GM20000 (cell line): ENCODE measurements at places on chromosomes 16 and 17.

DNA sequence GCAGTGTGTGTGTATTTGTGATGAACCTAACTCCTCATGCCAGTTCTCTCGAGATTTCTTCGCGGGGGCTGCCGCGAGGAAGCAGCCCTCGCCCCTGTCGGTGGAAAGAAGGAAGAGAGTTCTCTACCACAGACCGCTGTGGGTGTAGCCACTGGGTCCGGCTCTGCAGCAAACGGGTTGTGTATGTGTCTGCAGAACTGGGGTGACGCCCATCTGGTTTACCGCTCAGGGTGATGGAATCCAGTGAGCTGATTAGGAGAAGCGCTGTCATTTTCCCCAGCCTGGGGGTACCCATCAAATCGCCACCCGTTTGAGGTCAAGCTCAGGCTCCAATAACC is 7.7 kb downstream of the CORO6 start:
- peak; percentile 62 for DNase-seq

DNA sequence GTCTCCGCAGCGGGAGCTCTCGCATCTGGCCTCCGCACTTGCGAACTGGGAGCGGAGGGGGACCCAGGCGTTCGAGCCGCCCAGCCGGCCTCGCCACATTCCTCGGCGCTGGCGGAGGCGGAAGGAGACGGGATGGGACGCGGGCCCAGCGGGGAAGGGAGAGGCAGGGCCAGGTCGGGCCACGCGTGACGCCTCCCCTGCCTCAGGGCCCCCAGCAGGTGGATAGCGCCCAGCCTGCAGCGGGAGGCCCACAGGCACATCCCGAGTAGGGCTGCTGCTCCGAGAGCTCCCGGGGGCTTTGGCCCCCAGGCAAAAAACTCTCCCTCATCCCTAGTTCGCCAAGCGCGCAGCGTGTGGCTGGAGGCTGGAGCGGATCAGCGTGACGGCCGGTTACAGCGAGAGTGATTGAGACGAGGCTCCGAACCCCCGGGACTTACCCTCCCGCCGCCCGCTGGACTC is 800 bp downstream of the PLEKHH3 start:
- peak; percentile 51 for DNase-seq

DNA sequence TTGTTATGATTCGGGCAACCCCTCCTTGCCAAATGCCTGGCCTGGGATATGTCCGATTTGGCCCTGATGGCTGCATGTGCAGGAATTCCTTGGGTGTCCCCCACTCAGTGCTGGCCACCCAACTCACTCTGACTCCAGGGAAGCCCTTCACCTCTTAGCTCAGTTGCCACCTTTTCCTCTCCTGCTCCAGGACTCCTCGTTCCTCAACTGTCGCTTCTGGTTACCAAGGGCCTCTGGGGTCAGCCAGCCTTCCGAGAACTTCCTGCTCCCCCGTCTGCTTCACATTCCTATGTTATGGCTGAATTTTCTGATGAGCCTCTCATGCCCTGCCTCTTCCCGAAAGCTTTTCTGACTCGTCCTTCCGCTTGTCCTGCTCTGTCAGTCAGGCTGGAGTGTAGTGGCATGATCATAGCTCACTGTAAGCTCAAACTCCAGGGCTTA is 63.5 kb downstream of the SPACA3 start:
- DNase-seq, result no peak

DNA sequence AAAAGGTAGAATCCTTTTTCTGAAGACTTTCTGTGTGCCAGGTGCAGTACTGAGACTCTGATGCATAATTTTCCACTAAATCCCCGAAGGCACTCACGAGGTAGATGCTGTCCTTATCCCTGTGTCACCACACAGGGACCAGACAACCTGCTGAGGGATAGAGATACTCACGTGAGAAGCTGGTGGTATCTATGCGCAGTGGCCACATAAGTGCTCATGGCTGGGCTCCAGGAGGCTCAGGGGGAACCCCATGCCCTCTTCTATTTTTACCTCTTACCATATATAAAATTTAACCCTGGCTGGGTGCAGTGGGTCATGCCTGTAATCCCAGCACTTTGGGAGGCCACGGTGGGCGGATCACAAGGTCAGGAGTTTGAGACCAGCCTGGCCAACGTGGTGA is 38.3 kb downstream of the NT5M start:
- DNase-seq, result no peak

DNA sequence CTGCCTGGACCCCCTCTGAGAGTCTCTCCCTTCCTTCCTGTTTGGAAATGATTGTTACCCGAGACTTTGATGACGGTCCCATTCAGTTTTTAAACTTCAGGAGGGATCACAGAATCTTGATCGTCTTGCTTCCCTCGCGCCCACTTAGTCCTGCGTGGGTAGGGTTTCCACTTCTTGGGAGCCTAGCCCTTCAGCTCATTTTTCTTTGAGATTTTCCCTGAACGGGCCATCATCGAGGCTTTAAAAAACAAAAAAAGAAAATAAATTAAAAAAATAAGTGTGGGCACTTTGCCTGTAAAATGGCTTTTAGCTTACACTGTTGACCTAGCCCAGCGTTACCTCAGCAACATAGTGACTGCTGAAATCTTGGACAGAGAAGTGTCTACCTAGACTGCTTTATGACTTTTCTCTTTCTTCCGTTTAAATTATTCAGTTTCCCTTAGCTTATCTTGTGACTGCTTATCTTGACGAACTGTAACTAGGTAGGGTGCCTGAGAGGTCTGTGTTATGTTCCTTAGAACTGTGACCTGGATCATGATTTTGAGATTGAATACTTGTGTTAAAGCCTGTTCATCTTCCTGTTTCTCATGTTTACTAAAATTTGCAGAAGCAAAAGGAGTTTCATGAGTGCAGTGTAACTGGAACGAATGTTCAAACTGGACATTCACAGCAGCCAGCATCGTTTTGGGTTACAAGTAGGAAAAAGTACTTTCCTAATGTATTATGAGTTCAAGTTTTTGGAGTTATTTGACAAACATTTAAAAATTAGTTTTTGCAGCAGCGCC is 874 bp downstream of the WWP2 start:
- peak; percentile 31 for DNase-seq

- DNase-seq, result no peak
Measured at GRCh38 chr17:27477050-27477888, 21.0 kb downstream of the KSR1 start.

- DNase-seq, result no peak
Measured at GRCh38 chr17:28573040-28573380, 1.7 kb upstream of the PIGS start.

DNA sequence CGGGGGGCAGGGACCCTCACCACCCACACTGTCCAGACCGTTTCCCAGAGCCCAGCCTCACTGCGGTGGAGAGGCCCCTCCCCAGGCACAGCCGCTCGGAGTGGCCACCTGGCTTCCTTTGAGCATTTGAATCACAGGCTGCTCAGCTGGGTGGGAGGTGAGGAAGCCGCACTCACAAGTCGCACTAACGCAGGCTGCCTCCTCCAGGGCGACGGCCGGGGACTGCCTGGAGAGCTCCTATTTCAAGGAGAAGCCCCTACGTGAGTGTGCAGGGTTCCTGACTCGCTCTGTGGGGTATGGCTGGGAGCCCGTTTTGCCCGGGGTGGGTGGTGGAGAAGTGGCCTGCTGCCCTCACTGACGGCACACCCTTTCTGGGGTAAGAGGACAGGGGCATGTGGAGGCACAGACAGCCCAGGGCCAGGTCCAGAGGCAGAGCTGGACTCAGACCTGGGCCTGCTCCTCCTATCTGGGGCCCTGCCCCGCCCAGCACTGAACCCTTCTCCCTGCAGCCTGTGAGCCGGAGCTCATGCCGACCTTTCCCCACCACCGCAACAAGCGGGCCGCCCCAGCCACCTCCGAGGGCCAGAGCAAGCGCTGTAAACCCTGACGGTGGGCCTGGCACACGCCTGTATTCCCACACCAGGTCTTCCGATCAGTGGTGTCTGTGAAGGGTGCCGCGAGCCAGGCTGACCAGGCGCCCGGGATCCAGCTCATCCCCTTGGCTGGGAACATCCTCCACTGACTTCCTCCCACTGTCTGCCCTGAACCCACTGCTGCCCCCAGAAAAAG is 6.2 kb downstream of the SPATA2L start:
- no peak for DNase-seq

- DNase-seq, result peak; percentile 7
Measured at GRCh38 chr17:33642002-33642401, 348.9 kb upstream of the ASIC2 start.

DNA sequence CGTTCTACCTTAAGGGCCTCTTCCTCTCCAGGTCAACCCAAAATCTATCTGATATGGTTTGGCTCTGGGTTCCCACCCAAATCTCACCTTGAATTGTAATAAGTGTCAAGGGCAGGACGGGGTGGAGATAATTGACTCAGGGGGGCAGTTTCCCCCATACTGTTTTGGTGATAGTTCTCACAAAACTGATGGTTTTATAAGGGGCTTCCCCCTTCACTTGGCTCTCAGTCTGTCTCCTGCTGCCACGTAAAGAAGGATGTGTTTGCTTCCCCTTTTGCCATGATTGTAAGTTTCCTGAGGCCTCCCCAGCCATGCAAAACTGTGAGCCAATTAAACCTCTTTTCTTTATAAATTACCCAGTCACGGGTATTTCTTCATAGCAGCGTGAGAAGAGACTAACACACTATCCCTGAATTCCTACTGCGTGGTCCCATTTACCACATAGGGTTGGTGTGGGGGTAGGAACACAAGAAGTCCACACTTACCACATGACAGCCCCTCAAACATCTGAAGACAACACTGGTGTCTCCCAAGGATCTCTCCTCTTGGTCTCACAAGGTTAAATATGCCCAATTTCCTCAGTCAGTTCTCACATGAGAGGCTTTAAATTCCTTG is 8.2 kb downstream of the COTL1 start:
- DNase-seq, result no peak

DNA sequence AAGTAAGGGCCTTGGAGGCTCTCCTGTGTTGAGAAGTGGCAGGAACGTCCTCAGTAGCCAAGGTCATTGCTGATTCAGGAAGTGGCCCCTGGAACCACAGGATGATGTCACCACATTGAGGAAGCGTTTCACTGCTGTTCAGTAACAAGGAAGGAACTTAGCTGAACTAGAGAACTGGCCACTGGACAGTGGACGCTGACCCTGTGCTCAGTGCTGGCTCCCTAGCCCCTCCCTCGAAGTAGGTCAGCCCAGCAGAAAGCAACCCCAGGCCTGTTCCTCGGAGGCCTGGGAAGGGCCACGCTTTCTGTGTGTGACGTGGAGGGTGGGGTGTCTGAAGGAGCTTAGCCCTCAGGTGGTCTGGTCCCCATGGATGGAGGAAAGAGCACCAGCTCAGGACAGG is 58.3 kb downstream of the B9D1 start:
- DNase-seq, result no peak

DNA sequence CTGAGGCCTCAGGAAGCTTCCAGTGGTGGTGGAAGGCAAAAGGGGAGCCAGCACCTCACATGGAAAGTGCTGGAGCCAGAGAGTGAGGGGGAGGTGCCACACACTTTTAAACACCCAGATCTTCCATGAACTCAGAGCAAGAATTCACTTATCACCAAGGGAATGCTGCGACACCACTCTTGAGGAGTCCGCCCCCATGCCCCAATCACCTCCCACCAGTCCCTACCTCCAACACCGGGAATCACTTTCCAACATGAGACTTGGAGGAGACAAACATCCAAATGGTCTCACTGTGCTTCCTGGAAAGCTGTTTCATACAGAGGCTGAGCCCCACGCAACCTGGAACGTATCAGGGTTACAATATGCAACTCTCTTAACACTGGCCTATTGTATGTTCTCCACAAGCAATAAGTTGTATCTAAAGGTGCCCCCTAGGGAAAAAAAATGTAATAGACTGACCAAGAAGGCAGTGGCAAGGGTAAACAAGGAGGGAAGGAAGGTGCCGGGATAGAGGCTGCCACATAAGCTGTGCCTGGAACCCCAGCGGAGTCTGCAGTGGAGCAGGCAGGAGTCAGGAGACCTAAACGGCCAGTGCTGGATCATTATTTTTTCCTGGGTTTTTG is 106.7 kb upstream of the FOXF1 start:
- no peak for DNase-seq

DNA sequence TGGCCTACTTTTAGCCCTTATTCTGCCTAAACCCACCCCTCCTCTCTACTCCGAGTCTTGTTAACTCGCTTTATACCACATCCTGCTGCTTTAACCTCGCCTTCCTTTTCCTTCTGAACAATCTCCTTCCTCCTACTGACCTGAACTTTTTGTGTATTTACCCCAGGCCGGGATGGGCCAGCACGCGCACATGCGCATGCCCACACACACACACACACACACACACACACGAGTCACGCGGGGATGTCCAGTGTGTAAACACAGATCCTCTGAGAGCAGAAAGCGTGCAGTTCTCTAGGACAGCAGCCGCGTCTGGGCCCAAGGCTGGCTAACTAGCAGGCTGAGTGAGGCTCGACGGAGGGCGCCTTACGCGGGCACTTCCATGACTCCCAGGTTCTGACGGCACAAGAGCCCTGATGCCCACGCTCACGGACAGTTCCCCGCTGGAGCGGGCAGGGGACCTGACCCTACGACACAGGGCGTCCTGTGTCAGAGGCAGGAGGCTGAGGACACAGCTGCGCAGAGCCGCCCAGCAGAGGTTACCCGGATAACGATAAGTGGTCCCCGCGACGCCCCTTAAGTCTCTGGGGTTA is 610 bp downstream of the PIK3R5 start:
- no peak for DNase-seq

DNA sequence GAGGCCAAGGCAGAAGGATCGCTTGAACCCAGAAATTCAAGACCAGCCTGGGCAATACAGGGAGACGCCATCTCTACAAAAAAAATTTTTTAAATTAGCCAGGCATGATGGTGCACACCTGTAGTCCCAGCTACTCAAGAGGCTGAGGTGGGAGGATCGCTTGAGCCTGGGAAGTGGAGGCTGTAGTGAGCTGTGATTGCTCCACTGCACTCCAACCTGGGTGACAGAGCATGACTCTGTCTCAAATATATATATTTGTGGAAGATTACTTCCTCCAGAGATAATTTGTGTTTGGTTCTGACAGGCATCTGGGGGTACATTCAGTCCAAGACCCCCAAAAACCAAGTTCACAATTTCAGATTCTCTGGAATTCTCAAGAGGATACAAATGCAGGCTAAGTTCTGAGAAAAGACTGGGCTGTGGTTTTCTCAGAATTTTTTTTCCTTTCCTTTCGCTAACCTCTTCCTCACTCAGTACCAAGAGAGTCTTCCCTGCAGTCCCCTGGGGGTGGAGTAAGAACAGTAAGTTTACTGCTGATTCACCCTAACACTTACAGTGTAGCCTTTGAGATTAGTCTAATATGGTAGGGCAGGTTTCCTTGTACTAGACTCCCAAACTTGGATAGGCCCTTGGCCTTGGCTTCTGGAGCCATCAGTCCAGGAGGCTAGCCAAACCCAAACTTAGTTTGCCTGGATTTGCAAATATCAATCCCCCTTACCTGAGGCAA is 15.1 kb downstream of the GSDMB start:
- DNase-seq, result no peak
